Midbrain (tissue), 1 donor: ENCODE measurements at places on chromosomes 7 and 10.

GRCh38 chr10:101552442-101552841 lies 35.6 kb downstream of the POLL start:
- no peak for DNase-seq

GRCh38 chr7:152899004-152899403 lies 139.5 kb downstream of the ACTR3B start:
- DNase-seq = no peak

DNA sequence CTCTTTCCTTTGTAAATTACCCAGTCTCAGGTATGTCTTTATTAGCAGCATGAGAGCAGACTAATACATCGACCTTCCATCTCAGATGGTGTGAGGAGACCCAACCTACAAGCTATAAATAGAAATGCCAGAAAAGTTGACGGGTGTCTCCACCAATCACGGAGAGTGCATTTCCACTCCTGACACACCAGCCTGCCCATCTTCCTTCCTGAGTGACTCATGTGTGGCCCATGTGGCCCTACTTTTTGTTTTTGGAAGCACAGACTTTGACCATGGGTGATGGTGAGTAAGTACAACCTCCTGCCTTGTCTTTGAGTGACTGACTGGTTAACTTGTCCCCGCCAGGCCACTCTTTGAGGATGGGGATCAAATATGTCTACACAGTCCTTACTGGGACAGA lies 147.0 kb downstream of the OAT start:
- DNase-seq = no peak

DNA sequence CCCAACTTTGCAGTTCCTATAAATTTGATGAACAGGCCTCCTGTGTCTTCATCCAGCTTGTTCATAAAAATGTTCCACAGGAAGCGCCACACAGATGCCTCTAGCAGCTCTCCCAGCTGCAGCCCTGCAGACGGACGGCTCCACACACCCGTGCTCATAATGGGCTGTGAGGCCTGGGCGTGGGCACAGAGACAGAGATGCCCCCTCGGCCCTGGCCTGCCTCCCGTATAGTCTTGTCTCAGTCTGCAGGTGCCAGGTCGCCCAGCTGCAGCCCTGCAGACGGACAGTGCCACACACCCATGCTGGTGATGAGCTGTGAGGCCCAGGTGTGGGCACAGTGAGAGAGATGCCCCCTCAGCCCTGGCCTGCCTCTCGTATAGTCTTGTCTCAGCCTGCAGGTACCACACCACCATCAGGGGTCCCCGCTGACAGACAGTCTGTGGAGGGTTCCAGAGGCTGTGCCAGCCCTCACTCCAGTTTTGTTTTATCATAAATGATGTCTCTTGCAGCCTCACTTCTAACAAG lies 189.9 kb downstream of the TCERG1L start:
- DNase-seq = no peak

DNA sequence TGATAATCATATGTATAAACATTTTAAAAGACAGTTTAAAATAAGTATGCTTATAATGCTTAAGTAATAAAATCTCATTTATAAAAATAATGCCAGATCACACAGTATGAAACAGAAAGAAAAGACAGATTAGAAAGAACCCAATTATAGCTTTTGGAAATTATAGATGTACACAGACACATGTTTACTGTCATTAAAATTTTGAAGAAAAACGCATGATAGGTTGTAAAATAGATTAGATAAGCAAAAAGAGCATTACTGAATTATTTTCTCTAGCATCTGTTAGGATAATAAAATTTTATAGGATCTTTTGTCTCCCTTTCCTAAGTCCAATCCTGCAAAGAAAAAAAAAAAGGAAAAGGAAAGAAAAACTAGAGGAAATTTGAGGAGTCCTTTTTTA lies 1107.3 kb upstream of the LRRN3 start:
- DNase-seq = no peak

- no peak for DNase-seq
These were observed 38.4 kb downstream of the ADRB1 start for GRCh38 chr10:114081911-114082583.

DNA sequence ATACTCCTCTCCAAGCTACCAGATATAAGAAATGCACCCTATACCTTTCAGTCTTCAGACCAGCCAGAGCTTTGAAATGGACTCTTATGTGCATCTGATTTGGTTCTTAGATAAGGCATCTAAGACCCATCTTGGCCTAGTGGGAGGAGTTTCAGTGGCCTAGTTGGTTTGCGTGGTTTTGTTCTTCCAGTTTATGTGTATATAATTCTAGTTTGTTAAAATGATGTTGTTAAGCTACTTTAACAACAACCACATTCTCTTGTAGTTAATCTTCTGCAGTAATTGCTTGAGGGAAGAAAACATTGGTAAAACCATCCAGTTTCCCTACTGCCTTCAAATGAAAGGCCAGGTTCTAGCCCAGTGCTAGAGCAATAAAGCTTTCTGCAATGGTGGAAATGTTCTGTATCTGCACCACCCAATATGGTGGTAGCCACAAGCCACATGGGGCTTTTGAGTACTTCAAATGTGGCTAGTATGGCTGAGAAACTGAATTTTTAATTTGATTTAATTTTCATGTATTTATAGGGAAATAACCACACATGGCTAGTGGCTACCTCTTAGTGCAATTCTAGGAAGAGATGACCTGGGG lies 66.3 kb downstream of the KLHDC10 start:
- no peak for DNase-seq

- DNase-seq = no peak
These were observed 24.3 kb upstream of the GPR146 start for GRCh38 chr7:1019789-1020610.

DNA sequence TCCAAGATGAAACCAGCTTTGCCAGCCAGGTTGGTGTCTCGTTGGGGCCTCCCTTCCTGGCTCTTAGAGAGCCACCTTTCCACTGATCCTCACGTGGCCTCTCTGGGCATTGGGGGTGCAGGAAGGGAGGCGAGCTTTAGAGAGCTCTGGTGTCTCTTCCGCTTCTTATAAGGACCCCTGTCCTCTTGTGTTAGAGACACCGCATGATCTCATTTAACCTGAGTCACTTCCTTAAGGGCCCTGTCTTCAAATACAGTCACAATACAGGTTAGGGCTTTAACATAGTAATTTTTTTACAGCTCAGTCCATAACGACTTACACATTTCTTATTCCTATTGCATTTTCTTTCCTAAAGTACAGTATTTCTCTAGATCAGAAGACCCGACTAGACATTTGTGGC lies 535.8 kb downstream of the SDK1 start:
- DNase-seq = no peak

DNA sequence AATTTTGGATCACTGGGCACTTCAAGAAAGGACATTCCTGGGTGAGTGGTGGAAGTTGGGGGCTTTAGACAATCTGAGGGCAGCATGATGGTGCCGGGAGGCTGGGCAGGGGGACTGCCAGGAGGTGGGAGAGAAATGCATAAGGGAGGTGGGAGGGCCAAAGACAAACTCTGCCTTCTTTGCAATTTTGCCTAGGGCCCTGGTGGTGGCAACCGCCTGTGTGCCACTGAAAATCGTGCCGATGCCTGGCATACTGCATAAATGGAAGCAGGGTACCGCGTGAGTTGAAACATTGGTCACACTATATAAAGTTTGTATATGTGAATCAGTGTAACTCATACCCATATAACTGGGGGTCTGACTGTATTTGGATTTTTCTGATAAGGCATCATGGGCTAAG lies 3.3 kb downstream of the LUC7L2 start:
- DNase-seq = no peak

DNA sequence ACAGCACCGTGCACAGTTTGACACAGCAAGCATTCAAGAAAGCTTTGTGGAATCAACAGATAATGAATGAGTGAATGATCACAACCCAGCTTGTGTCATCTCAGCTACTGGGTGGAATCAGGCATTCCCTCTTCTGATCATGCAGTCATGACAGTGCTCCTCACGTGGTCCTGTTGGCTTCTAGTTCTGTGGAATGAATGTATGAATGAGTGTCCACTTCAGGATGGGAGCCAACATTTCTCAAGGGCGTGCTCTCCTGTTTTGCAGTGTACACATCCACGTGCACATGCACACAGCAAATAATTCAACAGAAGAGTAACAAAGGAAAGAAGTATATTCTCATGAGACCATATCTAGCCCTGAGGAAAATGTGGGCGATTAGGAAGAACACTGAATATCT lies 133.1 kb upstream of the NPVF start:
- DNase-seq = no peak

GRCh38 chr7:22598318-22598920 lies 98.4 kb upstream of the STEAP1B start:
- no peak for DNase-seq

DNA sequence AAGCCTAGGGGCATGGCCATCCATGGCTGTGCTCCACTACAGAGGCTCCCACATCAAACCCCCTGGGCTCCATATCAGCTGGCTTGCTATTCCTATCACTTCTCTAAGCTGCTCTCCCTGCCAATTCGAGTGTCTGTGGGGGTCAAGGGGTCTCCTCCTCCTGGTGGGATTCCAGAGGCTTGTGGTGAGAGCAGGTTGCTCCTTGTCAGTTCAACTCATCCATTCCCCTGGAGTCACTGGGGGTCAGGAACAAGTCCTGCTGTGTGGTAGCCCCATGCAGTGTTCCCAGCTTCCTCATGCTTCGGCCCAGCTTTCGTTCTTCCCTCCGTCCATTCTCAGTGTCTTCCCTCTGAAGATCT lies 86.6 kb upstream of the UNC5B start:
- DNase-seq = no peak

- no peak for DNase-seq
These were observed 68.8 kb upstream of the ABLIM1 start for GRCh38 chr10:114726820-114727271.
